ENCODE measurements at places on chromosomes 6 and 20.
A peak's percentile ranks its signal among the peaks of the same experiment; 100 is the strongest.

DNA sequence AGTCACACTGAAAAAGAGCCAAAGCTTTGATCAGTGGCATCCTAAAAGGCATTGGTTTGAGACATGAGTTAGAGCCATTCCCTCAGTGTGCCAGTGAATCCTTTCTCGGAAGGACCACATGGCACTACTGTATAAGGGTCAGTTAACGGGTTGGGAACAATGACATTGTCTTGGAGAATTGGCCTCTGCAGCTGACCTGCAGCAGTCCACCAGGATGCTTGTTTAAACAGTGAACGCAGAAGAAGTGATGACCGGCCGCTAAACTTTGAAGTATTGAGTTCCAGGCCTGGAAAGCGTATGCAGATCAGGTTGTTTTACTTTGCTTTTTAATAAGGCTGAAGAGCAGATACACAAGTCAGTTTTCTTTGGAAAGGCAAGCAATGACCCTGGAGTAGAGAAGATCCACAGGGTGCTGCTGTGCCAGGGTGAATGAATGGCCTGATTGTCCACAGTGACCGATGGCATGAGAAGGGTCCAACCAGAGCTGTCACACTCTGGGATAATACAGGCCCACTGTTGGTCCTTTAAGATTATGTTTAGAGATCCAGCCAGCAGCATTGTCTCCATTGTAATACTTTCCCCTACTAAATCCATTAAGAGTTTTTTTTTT lies 57.8 kb downstream of the GMPR start:
- no peak for DNase-seq

DNA sequence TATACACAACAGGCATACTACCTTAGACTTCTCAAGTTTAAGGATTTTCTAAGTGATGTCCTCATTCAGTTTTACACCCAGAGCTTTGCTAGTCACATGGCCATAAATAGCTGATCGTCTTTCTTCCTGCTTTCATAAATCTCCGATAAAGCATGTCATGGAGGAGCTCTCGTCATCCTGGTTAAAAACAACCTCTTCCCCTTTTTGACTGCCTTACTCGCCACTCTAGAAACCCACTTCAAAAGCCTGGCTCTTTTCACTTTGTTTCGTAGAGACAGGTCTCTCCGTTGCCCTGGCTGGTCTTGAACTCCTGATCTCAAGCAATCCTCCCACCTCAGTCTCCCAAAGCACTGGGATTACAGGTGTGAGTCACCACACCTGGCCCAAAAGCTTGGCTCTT lies 67.0 kb upstream of the SMIM29 start:
- no peak for DNase-seq

DNA sequence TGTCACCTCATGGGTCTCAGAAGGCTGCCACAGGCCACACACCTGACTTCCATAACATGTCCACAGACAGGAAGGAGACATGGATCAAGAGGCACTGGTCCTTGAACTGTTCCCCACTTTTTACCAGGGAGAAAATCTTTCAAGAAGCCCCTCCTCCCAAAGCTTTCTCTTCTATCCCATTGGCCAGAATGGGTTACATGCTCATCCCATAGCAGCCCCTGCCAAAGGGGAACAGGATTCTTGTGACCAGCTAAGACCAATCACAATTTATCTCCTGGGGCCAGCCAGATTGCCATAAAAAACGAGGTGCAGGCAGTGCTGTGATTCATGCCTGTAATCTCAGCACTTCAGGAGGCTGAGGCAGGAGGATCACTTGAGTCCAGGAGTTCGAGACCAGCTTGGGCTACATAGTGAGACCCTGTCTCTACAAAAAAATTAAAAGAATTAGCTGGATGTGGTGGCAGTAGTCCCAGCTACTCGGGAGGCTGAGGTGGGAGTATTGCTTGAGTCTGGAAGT lies 59.4 kb downstream of the TMEM242 start:
- DNase-seq, result no peak

GRCh38 chr6:154824076-154824475 lies 90.9 kb downstream of the SCAF8 start:
- DNase-seq, result no peak

DNA sequence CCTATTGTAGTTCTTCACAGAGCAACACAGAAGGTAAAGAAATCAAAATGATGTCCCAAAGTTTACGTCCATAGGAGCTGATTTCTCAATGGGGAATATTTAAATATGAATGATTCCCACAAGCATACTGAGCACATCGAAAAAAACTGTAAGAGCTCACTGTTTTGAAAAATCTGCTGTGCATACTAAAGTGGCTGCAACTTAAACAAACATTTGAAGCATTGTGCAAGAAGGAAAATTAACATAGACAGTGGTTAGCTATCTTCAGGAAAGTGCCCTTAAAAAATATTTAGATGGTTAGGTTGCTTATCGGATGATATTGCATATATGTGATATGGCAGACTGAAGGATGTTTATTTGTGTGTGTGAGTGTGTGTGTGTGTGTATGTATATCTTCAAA lies 747.6 kb downstream of the RFPL4B start:
- DNase-seq, result peak; percentile 79

DNA sequence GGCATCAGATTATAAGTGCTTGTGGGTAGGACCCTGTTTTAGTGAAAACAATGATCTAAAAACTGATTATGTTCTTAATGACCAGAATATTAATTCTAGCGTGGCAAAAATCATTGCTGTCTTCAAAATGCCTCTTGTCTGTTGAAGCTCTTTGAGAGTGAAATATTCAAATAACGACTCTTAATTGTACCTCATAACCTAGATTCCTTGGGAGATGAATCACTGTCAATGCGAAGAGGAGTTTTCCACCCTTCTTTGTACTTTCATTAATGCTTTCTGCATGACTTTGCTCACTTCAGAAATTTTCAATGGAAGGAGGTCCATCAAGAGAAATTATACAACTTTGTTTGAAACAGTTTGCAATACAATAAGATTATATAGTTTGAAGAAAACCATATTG lies 71.5 kb downstream of the CRYBG1 start:
- DNase-seq, result no peak

DNA sequence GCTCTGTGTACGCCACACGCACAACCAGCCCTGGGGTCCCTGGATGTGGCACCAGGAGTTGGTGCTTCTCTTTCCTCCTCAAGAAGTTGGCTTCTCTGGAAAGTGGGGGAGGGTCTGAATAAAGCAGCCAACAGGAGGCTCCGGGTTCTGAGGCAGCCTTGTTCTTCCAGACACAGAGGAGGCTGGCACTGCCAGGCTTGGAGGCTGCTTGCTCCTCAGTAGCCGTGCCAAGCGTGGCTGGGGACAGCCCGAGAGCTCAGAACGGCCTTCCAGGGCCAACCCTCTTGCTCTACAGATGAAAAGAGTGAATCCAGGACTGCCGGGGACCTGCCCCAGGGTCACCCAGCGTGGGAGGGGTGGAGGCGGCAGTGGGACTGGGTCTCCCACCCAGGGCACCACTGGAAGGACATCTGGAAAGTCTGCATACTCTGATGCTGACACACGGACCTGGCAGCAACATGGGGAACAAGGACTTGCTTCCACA lies 70.4 kb downstream of the SLC22A23 start:
- DNase-seq, result no peak

- no peak for DNase-seq
Measured at GRCh38 chr6:170554796-170555137, 598 bp downstream of the TBP start.

DNA sequence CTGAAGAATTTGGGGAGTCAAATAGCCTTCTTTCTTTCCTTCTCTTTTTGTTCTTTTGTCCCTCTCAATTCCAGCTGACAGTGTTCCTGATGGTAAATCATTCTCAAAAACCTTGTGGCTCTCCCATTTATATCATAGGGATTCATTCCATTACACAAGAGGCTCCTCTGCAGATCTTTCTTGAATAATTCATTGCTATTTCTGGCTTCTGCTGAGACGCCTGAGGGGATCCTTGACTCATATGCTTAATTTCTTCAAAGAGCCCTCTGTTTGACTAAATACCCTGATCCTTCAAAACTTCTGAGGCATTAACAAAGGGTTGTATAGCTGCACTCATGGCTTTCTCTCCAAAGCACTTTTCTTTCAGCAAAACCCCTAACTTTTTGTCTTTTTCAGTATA lies 289.3 kb downstream of the FARS2 start:
- DNase-seq, result peak; percentile 6

- peak; percentile 59 for DNase-seq
Measured at GRCh38 chr6:95431637-95432228, 145.6 kb upstream of the MANEA start.

DNA sequence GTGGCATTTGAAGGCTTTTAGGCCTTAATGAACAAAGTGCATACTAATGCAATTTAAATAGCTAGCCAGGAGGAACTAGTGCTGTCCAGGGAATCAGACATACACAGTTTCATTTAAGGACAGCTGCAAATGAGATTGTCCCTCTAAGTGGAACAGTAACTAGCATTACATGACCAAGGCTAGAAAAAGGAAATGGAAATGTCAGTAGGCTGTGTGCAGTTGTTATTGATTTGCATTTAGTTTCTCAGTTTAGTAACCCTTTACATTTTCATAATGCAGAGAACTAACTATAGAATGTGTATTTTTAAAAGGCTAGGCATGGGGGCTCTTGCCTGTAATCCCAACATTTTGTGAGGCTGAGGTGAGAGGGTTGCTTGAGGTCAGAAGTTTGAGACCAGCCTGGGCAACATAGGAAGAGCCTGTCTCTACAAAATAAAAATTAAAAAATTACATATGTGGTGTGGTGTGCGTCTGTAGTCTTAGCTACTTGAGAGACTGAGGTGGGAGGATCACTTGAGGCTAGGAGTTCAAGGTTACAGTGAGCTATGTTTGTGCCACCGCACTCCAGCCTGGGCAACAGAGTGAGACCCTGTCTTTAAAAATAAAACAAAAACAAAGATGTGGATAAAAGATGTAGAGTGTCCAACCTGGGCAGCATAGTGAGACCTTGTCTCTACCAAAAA lies 468.0 kb downstream of the UTRN start:
- no peak for DNase-seq

- no peak for DNase-seq
Measured at GRCh38 chr20:2236256-2236655, 59.5 kb upstream of the TGM3 start.

- peak; percentile 52 for DNase-seq
Measured at GRCh38 chr20:16476032-16476431, 97.2 kb downstream of the KIF16B start.

DNA sequence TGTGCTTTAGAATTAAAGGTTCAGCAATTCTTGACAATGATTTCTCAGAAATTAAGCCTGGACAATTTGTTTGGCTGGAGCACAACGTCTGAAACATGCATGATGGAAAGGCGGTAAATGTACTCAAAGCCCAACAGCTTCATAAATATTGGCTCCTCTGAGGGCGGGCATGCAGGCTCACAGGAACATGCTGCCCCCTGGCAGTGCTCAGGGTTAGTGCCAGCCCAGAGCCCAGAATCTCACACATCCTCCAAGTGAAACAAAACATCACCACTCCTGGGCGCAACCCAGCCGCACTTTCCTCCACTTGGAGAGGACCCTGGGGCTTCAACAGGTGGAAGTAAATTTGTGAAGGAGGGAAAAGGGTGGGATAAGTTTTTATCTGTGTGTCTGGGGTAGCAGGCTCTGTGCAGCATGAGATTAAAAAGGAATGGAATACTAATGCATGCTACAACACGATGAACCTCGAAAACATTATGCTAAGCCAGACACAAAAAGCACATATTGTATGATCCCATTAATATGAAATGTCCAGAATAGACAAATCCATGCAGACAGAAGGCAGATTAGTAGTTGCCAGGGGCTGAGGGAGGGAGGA lies 54.1 kb upstream of the PTPRT start:
- no peak for DNase-seq

DNA sequence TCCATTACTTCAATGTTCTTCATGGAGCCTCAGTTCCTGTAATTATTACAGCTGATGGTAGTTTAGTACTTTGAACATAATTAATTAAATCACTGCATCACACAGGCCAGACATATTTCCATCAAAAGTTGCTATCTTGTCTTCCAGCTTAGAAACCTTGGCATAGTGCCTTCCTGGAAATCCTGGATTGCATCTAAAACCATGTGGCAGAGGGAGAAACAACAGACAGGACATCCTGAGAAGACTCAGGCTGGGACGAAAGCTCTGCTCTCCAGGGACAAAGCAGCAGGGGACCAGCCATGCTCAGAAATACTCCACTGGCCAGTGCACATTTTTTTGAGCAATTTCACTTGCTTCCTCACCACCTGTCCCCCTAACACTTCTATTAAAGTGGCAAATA lies 55.3 kb downstream of the TBX18 start:
- no peak for DNase-seq

- DNase-seq, result no peak
Measured at GRCh38 chr6:112203577-112204349, 50.6 kb downstream of the LAMA4 start.

GRCh38 chr6:135853986-135854385 lies 2.5 kb downstream of the PDE7B start:
- no peak for DNase-seq

DNA sequence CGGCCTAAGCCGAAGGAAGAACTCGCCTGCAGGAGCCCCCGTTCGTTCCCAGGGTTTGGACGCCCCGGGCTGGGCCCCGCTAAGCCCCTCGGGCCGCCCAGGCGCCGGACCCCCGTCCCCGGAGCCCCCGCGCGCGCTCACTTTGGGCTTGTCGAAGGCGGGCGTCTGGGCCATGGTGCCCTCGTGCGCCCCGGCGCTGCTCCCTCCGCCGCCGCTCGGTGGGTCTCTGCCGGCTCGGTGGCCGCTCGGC lies 140 bp downstream of the ADA start:
- no peak for DNase-seq

DNA sequence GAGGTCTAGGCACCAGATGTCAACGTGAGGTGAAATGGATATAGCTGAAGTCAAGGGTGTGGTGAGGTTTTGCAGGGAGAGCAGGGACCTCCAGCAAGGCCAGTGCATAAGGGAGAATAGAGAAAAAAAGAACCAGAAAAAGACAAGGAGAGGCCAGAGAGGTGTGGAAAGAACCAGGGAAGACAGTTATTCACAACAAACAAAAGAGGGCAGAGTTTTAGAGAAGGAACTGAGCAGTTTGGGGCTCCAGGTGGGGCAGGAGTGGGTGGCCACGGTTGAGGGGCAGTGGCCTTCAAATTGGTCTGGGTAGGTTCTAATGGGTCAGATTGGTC lies 11.6 kb upstream of the NQO2 start:
- no peak for DNase-seq

DNA sequence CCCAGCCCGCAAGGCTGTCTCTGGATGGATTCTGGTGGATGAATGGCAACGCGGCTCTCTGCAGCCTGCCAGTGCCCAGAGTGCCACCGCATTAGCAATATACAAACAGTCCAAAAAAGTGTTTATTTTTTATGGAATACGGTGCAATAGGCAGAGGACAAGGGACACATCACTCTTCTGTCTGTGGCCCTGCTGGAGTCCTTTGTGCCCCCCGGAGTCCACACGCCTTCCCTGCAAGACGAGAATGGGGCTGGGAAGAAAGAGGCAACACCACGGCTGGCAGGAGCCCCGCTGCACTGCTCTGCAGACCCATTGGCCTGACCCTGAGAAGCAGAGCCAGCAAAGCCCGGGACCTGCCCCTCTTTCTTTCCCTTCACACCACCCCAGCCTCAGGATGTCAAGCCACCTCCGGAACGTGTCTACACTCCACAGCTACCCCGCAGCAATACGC lies 196.3 kb downstream of the SYNDIG1 start:
- no peak for DNase-seq

DNA sequence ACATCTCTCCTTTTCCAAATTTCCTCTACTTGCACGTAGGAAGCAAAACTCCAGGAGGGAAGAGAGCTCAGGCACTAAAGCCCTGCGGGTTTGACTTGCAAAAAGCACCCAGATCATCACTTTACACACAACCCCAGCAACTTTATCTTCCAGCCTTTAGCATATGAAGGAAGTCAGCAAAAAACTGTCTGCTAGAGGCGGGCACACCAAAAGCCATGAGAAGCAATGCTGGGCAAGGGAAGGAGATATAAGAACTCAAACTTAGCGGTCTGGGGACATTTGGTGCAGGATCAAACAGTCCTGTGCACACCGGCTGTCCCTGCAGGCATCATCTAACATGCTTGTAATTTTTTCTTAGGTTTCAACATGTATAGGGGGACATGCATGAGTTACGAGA lies 113.3 kb downstream of the JPH2 start:
- DNase-seq, result peak; percentile 67

Measured in SK-N-MC (cell line).